ENCODE measurements at places on chromosomes 6 and 20.

- DNase-seq: no peak
Measured at GRCh38 chr20:17875106-17875980, 93.3 kb downstream of the SNX5 start.

DNA sequence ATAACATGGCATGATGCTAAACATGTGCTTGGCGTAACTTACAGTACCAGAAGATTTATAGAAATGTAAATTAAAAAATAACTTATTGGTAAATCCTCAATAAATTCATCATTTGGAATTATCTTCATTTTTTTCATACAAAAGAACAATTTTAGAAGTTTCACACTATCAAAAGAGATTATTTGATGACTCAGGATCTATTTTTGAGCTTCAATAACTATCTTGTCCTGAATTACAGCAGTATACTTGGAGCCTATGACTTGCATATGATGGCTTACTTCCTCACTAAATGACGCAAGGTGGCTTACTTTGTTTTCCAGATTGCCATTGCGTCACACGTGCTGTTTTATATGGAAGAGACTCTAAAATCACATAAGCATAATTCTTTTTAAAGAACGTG, 49.2 kb downstream of the KHDRBS2 start:
- DNase-seq: no peak

DNA sequence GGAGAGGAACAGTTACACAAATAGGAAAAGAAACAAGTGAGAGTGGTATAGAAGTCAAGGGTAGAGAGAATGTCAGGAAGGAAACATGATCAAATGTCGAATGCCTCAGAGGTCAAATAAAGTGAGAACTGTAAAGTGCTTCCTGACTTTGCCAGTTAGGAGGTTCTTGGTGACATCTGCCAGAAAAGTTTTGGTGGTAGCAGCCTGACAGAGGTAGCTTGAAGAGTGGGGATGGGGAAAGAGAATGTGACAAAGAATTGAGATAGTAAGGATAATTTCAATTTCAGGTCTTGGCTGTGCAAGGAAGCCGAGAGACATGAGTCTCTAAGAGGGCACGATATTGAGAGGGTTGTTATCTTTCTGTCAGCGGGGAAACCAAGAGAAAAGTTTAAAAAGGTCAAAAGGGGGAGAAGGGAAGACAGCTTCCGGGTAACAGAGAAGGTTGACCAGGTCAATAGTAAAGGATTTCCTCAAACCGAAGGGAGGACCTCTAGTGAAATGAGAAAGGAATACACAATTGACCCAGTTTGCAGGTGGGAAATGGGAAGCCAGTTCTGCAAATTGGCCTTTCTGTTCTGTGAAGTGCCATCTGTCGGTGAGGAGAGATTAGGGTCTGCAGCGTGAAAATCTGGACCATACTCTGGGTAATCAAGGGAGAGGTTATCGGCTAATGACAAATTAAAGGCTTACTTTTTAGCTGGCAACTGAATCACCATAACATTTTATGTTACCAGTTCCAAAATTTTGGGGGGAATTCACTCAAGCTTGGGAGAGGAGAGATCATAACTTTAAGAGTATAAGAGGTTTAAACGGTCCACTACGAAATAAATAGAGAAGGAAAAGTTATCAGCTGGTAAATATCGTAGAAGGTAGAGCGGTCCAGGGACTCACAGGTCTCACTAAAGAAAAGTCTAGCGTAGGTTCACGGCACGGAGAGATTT, 973 bp upstream of the BRD2 start:
- DNase-seq: peak; percentile 55

DNA sequence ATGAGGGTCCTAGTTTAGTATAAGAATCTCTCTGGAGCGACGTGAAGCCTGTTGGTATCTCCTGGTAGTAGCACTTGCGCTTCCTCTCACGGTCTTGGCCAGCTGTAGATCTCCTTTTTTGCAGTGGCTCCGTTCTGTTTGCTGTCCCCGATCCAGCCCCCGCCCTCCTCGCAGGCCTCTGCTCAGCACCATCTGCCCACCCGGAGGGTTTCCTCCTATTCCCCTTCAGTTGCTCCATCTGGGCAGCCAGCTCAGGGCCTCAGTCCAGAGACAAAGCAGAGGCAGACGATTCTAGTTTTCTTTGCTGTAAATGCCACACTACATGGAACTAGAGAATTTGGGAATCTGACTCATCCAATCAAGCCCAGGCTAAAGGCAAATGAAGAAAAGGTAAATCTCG, 126.6 kb downstream of the TIAM2 start:
- no peak for DNase-seq

DNA sequence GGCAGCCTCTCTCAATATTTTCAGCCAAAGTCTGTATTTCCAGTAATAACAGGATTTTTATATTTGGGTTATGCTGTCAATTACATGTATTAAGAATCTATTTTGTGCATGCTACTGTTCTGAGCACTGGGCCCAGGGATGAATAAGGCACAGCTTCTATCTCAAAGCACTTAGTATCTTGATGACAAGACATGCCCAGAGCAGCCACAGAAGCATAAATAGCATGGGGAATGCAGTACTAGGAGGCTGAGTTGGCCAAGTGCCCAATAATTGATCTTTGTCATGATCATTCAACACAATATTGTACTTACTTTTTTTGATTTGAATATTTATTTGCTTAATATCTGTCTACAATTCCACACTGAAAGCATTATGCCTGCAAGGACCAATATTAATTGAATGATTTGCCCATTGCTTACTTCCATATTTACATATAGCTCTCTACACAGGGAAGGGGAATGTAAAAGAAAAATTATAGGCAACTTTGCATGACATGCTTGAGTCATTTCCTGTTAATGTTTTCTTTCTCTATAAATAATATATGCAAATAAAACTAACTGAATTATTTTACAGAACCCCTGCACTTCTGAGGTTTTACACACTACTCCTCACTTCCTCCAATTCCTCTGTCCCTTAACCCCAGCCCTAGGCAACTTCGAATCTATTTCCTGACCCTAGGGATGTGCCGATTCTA, 298.9 kb upstream of the BMP2 start:
- no peak for DNase-seq

GRCh38 chr20:63246490-63247288, 7.6 kb downstream of the NKAIN4 start:
- DNase-seq: no peak

DNA sequence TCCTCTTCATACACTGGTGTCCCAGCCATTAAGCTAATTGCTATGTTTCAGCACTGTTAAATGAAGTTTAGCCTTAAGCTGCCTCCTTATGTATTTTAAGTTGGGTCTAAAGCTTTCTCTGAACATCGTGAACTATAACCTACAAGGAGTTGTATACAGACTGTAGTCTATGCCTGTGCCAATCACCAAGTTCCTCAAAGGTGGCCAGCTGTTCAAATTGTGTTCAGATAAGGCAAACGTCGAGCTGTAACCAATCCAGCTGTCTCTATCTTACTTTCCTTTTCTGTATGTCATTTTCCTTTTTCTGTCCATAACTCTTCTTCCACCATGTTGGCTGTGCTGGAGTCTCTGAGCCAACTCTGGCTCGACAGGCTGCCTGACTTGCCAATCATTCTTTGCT, 199.6 kb downstream of the OGFRL1 start:
- no peak for DNase-seq

DNA sequence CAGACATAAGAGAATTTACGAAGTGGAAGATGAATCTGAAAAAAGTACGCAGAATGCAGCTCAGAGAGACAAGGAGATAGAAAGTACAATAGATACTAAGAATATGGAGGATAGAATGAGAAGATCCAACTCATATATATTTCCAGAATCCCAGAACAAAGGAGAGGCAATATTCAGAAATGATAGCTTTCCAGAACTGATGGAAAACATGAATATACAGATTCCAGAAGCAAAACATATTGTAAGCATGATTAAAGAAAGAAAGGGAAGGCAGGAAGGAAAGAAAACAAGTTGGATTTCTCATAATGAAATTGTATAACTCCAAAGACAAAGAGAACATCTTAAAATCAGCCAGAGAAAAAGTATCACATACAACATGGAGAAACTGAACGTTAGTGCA, 22.9 kb downstream of the GFRA4 start:
- DNase-seq: no peak

DNA sequence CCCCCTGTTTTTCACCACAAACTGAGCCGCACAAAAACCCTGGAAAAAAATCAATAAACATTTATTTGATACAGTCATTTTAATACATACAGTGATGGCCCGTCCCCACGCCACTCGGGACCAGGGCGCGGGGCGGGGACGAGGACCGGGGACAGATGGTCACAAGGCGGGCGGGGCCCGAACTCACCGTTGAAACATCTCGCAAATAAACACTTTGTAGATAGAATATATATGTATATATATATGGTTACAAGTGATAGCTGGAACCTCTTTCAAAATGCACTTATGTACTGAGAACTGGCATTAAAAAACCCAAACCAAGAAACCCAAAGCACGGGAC, 418 bp upstream of the UCKL1 start:
- DNase-seq: no peak

DNA sequence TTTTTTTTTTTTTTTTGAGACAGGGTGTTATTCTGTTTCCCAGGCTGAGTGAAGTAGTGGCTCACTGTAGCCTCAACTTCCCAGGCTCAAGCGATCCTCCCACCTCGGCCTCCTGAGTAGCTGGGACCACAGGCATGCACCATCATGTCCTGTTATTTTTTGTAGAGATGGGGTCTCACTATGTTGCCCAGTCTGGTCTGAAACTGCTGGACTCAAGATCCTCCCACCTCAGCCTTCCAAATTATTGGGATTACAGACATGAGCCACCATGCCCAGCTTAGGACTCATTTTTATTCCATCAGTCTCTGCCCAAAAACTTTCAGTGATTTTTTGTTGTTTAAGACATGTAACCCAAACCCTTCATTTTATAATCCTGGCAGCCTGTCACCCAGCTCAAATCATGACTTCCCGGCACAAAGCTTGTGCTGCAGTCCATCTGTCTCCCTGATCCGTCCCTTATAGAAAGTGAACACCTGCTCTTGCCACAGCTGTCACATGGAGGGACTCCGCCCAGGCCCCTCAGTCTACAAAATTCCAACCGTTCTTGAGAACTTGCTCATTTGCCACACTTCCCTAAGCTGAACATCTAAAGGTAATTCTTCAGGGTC, 183.9 kb upstream of the JARID2 start:
- DNase-seq: no peak

DNA sequence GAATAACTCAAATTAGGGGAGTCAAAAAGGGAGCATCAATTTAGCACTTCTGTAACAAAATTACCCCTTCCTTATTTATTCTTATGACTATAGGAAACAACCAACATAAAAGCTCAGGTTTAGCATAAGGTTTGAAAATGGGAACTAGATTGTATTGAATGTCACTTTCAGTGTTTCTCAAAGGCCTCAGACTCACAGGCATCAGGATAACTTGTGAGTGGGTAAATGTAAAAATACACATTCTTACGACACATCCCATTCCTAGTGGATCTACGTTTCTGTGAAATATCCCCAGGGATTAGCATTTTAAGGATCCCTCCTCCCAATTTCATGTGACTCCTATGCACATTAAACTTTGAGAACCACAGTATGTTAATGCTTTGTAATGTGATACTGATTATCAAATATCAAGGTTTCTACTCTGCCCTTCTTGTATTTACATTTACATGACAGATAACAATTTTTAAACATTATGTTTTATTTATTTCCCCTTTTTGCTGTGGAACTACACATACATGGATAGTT, 114.8 kb downstream of the HS3ST5 start:
- no peak for DNase-seq

DNA sequence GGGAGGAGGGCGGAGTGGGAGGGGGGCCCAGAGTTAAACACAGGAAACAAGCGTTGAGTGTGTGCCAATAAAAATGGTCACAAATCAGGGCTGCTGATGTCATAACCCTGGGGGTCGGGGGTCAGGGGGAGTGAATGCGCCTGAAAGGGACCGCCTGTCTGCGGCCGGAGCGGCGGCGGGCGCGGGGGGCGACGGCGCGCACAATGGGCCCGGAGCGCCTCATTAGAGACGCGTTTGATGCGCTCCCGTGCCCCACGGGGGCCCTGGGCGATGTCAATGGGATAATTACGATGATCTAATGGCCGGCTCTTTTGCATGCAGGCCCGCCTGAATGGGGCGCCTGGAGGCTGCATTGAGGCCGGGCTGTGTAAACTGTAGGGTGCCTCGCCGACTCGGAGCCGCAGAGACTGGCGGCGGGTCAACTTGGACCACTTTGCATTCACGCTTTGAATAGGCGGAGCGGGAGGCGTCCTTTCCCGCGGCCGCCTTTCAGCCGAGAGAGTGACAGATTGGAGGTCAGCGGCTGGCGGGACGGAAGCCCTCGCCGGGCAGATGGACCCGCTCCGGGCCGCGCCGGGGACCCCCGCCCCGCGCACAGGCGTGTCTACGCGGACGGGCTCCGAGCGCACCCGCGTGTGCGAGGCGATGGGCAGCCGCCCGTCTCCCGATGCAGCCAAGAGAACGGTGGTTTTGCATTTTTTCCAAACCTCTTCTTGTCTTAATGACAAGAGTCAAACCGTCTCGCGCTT, 296.1 kb downstream of the TFAP2C start:
- DNase-seq: no peak

DNA sequence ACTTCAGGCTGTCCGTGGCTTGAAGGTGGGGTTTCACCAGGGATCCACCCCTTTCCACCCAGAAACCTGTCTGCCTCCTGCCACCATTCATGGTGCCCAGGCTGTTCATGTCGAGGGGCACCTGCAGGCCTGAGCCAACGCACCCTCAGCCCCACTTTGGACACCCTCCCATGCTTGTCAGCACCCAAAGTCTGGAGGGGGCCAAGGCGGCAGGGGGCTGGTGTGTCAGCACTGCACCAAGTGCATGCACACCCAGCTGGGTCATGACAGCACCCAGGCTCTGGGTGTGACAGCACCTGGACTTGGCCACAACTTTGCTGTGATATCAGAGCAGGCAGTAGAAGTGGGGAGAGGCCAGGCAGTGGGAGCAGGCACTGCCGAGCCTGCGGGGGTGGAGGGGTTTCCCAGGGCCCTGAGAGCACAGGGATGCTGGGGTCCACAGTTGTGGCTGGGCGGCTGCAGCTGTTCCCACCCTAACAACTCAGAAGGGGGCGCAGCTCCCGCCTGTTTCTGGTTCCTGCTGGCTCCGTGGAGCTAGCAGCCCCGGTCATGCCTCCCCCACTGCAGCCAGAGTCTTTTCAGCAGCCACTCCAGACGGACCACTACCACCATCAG, 33.3 kb upstream of the GRM4 start:
- DNase-seq: no peak

- peak; percentile 62 for DNase-seq
Measured at GRCh38 chr20:4740774-4741431, 19.2 kb downstream of the PRND start.

GRCh38 chr6:137811121-137811915, 55.7 kb upstream of the TNFAIP3 start:
- DNase-seq: peak; percentile 74

DNA sequence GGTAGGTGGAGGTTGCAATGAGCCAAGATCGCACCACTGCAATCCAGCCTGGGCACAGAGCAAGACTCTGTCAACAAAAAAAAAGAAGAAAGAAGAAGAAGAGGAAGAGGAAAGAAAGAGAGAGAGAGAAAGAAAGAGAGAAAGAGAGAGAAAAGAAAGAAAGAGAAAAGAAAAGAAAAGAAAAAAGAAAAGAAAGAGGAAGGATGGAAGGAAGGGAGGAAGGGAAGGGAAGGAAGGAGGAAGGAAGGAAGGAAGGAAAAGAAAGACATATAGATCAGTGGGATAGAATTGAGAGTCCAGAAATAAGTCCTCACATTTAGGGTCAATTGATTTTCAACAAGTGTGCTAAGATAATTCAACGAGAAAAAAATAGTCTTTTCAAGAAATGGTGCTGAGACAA, 34.0 kb upstream of the SH3BGRL2 start:
- DNase-seq: no peak
